SK-N-SH (cell line): ENCODE measurements at places on chromosomes 7 and 10. TPM values are rescaled to one million over a fixed set of nuclear protein-coding genes. Genes with fewer than 3 reads are reported as not detected.

AGAP9 gene
- polyA plus RNA-seq: 9.1 and 9.9 TPM in 2 replicates

PTPRE gene
- 6.2 and 11.8 TPM in 2 replicates for polyA plus RNA-seq

ACHE gene
- polyA plus RNA-seq: 1.8 and 2.1 TPM in 2 replicates

MEIG1 gene
- polyA plus RNA-seq: 0.42 and 0.43 TPM in 2 replicates

NME8 gene
- not detected in 2 replicates for polyA plus RNA-seq
